ENCODE measurements at places on chromosomes 3 and 15.
A peak's percentile ranks its signal among the peaks of the same experiment; 100 is the strongest.

- no peak for DNase-seq
These were observed 64.0 kb downstream of the FLNB start for GRCh38 chr3:58072052-58072762.

GRCh38 chr3:195873281-195873887, 35.0 kb downstream of the TNK2 start:
- DNase-seq = no peak

DNA sequence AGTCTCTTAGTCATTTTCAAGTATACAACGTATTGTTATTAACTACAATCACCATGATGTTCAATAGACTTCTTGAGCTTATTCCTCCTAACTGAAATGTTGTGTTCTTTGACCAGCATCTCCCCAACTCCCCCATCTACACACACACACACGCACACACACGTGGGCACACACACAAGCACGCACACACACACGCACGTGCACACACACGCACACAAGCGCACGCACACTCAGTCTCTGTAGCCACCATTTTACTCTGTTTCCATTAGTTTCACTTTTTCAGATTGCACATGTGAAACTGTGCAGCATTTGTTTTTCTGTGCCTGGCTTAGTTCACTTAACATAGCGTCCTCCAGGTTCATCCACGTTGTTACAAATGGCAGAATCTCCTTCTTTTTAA, 247.0 kb downstream of the XXYLT1 start:
- no peak for DNase-seq

DNA sequence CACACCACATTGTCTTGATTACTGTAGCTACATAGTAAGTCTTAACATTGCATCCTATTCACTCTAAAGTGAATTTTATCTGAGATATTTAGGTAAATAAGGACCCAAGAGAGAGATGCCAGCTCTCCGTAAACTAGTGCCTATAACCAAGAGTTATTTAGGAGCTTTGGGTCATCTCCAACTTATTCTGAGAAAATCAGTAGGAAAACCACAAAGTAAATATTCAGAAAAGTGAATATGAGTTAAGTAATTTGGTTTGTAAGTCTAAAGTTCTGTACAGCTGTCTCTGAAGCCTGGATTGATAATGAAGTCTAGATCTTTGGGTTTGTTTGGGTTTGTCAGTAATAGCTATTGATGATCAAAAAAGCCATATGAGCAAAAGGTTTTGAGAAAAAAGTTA, 120.0 kb downstream of the FNDC3B start:
- no peak for DNase-seq

DNA sequence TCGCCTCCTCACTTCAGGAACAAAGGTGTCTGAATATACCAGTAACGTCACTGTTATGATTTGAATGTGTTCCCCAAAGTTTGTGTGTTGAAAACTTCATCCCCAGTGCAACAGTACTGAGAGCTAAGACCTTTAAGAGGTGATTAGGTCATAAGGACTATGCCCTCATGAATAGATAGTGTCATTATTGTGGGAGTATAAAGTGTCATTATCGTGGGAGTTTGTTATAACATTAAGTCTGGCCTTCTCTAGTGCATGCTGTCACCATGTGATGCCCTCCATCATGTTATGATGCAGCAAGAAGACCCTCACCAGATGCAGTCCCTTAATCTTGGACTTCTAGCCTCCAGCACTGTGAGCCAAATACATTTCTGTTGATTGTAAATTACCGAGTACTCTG, 53.7 kb upstream of the TLE3 start:
- no peak for DNase-seq

DNA sequence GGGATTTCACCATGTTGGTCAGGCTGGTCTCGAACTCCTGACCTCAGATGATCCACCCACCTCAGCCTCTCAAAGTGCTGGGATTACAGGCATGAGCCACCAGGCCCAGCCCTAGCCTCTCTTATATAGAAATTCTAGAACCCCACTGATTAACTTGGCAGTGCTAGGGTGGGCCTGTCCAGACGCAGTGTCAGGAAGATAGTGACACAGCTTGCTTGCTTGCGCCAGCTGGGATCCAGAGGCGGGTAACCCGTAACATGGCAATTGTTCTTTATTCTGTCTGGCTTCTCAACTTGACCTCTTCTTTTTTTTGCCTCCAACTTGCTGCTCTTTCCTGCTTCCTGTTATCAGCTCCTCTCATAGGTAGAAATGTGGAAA, 16.2 kb downstream of the CEP19 start:
- no peak for DNase-seq

DNA sequence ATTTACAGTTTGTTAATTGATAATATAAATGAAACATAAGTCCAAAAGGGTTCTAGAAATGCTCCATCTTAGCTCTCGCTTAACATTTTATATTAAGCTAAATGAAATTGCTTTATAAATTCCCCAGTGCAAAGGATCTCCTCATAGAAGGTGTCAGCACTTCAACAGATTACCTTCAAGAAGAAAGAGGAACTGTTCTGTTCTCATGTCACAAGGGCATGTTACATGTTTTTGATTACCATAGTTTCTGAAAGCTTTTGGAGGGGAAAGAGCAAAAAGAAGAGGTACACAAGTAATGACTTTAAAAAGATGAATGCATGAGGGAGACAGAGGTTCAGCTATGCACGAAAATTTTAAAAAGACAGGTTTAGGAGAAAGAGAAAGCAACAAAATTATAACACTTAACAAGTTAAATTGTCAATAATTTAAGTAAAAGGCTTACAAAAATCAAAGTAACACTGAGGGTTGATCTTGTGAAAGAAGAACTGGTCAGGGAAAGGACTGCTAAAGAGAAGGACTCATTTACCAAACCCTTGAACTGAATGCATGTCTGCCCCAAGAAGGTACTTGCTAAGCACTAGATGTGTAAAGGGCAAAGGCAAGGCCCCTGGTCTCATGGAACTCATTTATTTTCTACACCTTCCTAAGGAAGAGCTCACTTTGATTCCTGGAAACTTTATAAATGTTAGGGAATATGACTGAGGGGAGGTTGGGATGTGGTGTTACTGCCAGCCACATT, 45.1 kb downstream of the CCDC191 start:
- no peak for DNase-seq

DNA sequence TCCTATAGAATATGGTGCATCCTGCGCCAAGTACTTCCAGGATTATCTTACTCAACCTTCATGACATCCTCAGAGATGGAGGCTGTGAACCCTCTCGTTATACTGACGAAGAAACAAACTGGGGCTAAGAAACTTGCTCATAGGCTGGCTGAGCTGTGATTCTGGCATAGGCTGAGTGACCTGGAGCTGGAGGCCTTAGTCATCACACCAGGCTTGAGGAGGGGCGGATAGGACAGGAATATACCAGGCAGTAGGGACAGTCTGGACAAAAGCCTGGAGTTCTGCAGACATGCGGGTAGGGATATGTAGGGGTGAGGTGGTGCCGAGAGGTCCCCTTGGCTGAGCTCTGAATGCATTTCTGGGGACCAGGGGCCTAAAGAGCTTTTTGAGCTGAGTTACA, 18.1 kb downstream of the HEMK1 start:
- no peak for DNase-seq

GRCh38 chr3:194870394-194871110, 184.9 kb downstream of the FAM43A start:
- no peak for DNase-seq

DNA sequence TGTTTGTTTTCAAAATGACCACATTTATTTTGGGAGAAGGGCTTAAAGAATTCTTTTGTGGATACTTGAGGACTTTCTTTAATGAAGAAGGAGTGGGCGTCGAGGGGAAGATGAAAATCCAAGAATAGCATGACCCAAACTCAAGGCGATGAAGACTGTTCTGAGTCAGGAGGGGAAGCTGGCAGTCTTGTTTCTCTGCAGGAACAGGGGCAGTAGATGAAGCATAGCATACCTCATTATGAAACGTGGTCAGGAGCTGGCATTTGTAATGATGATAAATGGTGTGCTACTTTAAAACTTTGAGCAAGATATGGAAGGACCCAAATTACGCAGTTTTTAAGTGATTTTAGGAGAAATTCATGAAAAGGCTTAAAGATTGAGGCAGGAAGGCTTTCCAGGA, 549.0 kb downstream of the IGSF11 start:
- DNase-seq = no peak

- DNase-seq = no peak
These were observed 95.7 kb downstream of the PLXNA1 start for GRCh38 chr3:127078626-127079025.

GRCh38 chr3:65532749-65533148, 506.0 kb downstream of the MAGI1 start:
- no peak for DNase-seq

DNA sequence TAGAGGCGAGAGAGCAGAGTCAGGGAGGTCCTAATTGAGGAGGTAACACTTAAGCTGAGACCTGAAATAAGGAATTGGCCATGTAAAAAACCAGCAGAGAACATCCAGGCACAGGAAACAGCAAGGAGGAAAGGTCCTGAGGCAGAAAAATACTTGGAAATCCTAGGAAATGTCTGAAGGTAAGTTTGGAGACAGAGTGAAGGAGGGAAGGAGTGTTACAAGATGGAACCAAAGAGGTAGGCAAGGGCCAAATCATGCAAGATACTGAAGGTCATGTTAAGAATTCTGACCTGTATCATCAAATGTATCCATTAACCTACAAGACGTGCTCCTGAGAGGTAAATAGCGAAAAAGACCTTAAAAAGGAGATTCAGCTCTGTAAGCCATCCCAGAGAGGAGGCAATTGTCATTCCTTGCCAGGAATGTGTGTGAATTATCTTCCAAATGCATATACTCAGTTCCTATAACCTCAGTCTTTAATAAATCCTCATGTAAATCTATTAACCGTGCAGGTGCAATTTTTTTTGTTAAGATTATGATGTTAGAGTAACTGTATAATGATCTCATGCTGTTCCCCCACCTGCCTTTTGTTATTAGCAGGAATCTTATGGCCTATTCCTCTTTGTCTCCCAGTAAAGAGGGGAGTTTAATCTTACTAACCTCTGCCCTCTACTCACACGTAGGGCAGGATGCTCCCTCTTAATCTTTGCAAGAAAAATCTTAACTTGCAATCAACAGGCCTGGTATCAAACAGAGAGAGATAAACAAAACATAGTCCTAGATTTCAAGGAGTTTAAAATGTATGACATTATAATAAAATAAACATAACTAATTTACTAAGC, 166.9 kb downstream of the ULK4 start:
- no peak for DNase-seq

DNA sequence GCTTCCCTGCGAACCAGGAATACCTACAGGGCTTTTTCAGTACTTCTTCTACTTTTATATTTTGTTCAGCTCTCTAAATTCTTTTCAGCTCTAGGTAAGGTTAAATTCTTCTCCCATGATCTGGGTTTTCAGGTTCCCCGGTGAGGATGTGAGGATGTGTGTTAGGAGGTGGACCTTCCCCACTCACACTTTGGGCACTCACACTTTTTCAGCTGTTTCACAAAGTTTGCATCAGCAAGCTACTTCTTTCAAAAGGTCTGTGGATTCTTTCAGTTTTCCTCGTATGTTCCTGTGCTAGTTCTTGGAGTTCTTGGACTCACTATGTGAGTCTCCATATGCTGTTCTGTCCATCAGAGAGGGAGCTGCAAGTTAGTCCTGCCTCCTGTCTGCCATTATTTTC, 13.9 kb upstream of the OR5K2 start:
- DNase-seq = no peak

DNA sequence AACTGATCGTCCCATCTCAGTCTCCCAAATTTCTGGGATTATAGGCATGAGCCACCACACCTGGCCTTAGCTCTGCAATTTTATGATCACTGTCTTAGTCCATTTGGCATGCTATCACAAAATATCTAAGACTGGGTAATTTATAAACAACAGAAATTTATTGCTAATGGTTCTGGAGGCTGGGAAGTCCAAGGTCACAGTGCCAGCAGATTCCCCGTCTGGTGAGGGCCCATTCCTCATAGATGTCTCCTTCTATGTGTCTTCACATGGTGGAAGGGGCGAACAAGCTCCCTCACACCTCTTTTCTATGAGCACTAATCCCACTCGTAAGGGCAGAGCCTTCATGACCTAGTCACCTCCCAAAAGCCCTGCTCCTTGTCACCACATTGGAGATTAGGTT, 55.3 kb upstream of the KIF23 start:
- no peak for DNase-seq

GRCh38 chr3:64995857-64996551, 308.2 kb upstream of the ADAMTS9 start:
- no peak for DNase-seq

DNA sequence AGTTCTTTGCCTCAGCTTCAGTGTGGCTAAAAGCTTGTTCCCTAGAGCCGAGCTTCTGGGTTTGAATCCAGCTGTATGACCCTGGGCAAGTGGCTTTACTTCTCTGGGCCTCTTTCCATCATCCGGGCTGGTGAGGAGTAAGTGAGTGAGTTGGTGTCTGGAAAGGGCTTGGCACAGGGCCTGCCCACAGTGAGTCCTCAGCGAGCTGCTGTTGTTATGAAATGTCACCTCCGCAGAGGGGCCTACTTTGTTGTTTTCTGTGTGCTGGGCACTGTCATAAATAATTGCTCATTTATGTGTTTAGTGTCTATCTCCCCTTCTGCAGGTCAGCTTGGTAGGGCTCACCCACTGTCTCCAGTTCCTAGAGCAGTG, 31.7 kb downstream of the SLC6A6 start:
- peak; percentile 64 for DNase-seq

- no peak for DNase-seq
These were observed 87.0 kb downstream of the CFAP44 start for GRCh38 chr3:113354307-113354706.

DNA sequence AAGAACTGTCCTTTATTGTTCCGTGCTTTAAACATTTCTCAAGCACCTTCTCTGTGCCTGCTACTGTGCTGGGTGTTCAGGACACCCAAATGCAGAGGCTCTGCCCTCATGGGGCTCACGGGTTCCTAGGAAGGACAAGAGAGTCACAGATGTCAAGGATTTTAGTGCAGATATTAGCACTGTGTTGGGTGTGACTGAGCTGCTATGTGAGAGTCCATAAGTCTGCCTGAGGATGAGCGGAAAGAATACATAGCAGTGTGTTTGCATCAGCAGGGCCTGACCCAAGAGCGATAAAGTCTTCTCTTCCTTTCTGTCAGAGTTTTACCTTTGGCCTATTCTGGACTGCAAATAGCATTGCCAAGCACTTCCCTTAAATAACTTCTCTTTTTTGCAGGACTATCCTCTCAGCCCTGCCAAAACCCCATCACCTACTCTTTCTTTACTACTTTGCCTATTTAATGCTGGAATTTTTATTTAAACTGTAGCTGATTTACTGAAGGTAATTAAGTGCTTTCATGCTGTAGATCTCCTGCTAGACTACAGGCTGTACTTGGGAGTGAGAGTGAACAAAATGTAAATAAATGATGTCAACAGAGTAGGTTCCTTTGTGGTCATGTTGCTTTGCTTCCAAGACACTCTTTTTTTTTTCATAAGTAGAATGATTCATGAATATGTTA, 459.4 kb upstream of the TPRG1 start:
- no peak for DNase-seq

GRCh38 chr3:107235928-107236315, 141.3 kb upstream of the CCDC54 start:
- DNase-seq = peak; percentile 77

DNA sequence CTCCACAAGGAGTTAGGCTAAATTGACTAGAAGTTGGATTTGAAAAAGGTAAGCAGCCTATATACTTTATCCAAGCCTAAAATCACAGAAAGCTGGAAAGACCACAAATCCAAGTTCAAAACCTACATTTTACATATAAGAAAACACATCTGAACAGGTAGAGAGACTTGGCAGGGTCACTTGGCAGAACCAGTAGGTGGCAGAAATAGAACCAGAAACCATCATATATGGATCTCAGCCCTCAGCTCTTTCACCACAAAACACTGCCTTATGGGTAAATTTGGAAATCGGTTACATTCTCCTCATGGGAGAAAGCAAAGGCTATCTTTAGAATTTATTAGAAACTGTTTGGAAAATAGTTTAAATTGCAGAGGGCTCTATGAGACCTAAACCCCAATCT, 44.2 kb downstream of the MKRN2 start:
- no peak for DNase-seq

Data from CD4-positive, alpha-beta T cell treated with Interleukin-4 for 4 hours (primary cell).